ENCODE measurements at places on chromosomes 2 and 18.
A peak's percentile ranks its signal among the peaks of the same experiment; 100 is the strongest.

GRCh38 chr18:13441736-13442135, 223.2 kb downstream of the LDLRAD4 start:
- no peak for DNase-seq

GRCh38 chr2:105822186-105822585, 77.5 kb downstream of the NCK2 start:
- DNase-seq, result no peak

DNA sequence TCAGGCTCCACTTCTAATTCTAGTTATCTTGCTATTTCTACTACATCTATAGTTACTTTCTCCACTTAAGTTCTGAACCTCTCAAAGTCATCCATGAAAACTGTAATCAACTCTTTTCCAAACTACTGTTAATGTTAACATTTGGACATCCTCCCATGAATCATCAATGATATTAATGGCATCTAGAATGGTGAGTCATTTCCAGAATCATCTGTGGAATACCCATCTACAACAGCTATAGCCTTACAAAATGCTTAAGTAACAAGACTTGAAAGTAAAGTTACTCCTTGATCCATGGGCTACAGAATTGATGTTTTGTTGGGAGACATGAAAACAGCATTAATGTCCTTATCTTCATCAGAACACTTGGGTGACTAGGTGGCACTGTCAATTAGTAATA, 35.4 kb downstream of the BARD1 start:
- DNase-seq, result no peak

GRCh38 chr2:201450954-201451291, 335 bp downstream of the TRAK2 start:
- DNase-seq, result no peak

- DNase-seq, result no peak
Measured at GRCh38 chr2:230552181-230552580, 136.2 kb downstream of the SP100 start.

- DNase-seq, result no peak
Measured at GRCh38 chr2:42338567-42339190, 22.3 kb downstream of the COX7A2L start.

GRCh38 chr18:7723558-7723957, 156.4 kb downstream of the PTPRM start:
- no peak for DNase-seq

GRCh38 chr2:238727585-238728329, 120.1 kb upstream of the TWIST2 start:
- DNase-seq, result no peak

DNA sequence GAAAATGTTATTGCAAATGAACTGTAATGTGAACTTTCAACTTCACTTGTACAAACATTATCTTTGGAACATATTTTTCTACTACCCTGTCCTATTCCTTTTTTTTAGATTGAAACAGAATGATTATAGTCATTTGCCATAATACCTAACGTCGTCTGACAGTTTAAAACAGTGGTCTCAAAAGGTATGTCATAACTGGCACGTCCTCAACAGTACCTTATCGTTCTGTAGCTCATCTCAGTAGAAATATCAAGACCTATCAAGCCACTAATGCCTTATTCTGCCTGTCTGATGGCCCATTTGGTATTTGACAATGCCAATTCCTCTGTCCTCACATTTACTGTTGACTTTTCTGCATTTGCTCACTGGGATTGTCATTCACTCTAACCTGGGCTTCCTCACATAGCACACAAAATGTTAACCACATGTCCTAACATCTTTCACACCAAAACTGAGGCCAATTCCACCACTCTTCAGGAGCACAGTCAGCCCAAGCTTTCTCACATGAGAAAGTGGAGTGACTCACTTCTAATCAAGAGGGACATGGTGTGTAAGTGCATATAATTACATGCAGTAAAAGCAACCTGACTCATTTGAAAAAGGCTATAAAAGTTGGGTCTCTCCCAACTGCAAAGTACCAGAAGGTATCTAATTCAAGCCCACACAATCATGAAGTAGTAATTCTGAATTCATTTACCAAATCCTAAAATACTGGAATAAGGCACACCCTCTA, 34.8 kb downstream of the DNER start:
- no peak for DNase-seq

DNA sequence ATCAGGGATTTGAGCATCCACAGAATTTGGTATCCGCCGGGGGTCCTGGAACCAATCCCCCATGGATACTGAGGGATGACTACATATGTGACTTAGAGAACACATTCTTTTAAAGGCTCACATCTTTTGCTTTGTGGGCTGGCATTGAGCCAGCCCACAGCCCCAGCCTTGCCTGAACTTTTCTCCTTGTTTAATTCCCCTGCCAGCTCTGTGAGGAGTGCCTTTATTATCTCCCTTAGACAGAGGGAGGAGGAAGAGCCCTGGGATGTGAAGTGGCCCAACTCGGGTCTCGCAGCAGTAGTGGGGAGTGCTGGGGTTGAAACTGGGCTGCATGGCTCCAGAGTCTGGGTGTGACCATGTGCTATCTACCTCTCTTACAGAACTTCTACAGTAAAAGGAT, 7.6 kb downstream of the TTC39C start:
- DNase-seq, result no peak

DNA sequence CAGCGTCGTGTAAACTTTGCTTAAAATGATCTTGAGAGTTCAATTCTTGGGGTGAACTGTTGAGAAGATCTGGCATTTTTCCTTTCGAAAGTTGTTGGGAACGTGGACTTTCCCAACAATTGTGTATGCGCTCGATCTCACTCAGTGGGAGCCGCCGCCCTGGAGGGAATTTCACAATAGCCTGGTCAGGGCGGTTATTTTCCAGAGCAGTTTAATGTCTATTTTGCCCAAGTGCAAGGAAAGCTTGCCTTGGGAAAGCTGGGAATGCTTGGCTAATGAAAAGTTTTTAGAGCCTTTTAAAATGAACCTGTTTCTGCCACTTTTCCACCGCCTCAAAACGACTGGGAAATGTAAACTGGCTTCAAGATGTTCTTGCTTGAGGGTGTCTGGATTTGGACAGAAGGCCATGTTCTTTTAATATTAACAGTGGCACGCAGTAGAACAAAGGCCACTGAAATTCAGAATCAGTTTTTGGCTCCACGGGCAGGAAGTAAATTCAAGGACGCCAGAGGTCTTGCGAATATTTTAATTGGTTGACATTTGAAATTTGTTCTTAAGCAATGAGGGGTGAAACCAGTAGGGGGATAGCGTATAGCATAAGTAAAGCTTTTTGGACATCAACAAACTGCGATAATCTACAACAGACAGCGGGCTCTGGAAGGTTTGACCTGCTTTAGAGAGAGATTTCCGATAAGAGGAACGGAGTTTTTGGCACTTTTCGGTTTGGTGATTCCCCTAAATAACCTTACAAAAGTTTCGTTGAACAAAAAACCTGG, 1.2 kb downstream of the CFLAR start:
- DNase-seq, result no peak

- DNase-seq, result peak; percentile 39
Measured at GRCh38 chr2:241965931-241966412, 96.4 kb downstream of the RTP5 start.

DNA sequence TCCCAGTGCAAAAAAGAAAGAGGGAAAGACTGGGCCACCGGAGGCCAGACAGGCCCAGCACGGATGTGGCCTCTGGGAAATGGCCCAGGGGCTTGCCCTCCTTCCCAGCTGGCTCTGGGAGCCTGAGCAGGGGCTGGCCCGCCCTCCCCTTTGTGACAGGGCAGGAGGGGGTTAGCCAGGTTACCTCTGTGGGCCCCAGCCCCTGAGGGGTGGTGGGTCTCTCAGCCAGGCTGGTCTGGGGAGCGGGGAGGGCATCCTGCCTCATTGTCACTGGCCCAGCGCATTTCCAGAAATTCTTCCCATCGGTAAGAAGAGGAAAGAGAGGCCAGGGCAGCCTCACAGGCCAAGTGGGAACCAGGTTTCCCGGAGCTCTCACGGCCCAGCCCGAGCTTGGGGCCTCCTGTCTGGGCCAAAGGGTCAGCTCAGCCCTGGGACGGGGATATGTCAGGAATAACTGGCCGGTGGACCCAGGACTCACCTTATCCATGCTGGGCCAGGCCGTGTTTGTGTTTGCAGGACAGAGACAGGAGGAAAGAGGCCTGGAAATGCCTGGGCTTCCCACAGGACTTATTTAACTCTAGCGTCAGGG, 182.2 kb downstream of the ZFP36L2 start:
- DNase-seq, result no peak

- DNase-seq, result no peak
Measured at GRCh38 chr2:83528767-83529166, 930.3 kb downstream of the SUCLG1 start.

DNA sequence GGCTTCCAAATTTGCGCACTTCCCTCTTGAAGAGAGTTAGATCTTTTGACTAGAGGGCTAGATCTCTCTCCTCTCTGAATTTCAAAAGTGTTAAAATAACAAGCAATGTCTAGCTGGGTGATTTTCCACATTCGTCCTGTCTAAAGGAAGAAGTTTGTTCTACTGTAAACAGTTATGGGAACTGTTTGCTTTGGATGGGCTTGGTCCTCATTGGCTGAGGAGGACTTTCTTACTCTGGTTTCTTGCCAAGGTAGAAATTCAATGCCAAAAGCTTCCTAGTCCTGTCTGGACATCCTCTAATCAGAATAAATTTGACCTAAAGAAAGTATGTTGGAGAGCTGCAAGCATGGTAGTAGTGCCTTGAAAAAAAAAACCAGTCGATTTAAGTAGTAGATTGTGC, 47.4 kb upstream of the RAPH1 start:
- DNase-seq, result no peak

- DNase-seq, result peak; percentile 89
Measured at GRCh38 chr2:10448576-10449485, 704 bp upstream of the ODC1 start.

- no peak for DNase-seq
Measured at GRCh38 chr2:32976409-32977063, 29.8 kb downstream of the LTBP1 start.

GRCh38 chr18:6004119-6004518, 108.8 kb upstream of the TMEM200C start:
- no peak for DNase-seq

DNA sequence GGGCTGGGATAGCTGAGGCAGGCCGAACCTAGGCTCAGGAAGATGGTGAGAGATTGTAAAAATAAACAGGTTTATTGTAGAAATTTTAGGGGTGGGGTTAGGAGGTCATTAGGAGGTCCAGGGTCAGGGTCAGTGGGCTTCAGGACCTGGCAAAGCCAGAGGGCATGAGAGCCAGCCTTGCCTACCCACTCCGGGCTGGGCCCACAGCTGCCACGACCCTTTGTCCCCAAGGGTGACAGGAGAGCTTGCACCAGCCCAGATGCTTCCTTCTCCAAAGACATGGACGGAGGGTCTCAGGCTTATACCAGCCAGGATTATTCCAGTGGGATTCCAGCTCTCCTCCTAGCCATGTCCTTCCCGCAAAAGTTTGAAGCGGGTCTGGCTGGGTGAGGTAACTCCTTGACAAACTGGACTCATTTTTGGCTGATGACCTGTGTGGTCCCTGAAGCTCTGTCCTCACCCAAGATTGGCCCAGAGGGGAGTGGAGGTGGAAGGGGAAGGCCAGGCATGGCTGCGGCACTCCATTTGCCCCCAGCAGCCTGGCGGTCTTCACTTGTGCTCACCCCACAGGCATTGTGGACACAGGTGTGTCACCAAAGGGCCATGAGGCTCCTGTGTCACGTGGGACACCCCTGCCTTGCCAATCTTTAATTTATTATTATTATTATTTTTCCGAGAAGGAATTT, 23.8 kb upstream of the ATOH8 start:
- DNase-seq, result no peak

GRCh38 chr2:217063238-217063755, 203.4 kb upstream of the TNP1 start:
- no peak for DNase-seq

DNA sequence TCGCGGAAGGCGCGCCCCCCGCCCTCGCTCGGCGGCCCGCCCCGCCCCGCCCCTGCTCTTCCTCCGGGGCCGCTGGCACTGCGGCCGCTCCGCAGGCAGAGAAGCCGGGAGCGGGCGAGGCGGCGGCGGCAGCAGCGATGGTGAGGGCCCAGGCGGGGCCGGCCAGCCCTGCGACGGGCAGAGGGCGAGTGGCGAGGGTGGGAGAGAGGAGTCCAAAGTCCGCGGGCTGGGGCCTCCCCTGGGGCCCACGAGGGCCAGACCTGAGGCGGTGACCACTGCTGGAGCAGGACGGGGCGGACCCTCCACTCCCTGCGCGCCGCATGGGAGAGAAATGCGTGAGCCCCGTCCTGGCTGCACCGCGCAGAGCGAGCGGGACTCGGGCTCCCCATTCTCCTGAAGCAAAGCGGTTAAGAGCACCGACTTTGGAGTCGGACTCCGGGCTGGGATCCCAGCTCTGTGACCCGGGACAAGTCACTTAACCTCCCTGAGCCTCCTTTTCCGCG, at the start of gene VAMP5:
Gene VAMP5, plus strand, starts transcription at position 78 of the 503 bp plus-strand sequence. Its CDS starts 60 bp downstream, at position 138.
- DNase-seq, result no peak

- no peak for DNase-seq
Measured at GRCh38 chr2:44884677-44885076, 56.8 kb upstream of the SIX3 start.

GRCh38 chr18:56637176-56637575, 1.2 kb downstream of the TXNL1 start:
- DNase-seq, result no peak

- DNase-seq, result no peak
Measured at GRCh38 chr18:55102501-55102900, 143.2 kb upstream of the CCDC68 start.

DNA sequence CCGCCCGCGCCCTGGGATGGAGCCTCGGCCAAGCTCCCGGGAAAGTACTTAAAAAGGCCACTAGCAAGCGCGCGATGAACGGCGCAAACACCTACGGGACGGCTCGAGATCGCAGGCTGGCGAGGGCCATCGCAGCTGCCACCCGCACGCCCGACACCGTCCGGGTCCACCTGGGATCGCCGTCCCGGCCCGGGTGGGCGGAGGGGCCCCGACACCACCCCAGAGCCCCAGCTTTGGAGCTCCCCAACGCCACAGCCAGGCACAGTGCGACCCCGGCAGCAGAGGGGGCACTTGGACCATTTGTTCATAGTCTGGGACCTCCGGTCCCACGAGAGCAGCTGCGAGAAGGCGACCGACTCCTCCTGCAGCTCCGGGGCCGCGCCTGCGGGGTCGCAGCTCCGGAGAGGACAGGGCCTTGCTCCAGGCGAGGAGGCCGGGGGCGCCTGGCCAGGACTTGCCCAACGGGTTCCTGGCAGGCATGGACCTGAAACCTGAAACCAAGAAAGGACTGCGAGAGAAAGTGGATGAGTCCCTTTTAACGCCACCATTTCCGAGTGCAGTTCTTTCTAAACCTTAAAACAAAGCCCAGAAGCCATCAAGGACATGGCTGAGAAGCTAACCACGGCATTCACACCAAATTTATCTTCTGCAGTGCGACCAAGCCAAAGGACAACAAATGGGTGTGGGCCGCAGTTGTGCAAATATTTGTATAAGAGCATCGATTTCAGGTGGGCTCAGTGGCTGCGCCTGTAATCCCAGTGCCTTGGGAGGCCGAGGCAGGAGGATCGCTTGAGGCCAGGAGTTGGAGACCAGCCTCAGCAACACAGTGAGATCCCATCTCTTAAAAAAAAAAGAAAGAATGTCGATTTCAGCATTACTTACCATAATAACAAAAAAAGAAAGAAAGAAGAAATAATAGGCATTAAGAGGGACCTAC, 54.0 kb upstream of the IMP4 start:
- DNase-seq, result no peak

- DNase-seq, result no peak
Measured at GRCh38 chr2:144030791-144031190, 489.1 kb downstream of the ZEB2 start.

Data from activated T-cell treated with anti-CD3 and anti-CD28 coated beads for 1 hour (primary cell).